ENCODE measurements at places on chromosomes 16 and 17.
A peak's percentile ranks its signal among the peaks of the same experiment; 100 is the strongest.

DNA sequence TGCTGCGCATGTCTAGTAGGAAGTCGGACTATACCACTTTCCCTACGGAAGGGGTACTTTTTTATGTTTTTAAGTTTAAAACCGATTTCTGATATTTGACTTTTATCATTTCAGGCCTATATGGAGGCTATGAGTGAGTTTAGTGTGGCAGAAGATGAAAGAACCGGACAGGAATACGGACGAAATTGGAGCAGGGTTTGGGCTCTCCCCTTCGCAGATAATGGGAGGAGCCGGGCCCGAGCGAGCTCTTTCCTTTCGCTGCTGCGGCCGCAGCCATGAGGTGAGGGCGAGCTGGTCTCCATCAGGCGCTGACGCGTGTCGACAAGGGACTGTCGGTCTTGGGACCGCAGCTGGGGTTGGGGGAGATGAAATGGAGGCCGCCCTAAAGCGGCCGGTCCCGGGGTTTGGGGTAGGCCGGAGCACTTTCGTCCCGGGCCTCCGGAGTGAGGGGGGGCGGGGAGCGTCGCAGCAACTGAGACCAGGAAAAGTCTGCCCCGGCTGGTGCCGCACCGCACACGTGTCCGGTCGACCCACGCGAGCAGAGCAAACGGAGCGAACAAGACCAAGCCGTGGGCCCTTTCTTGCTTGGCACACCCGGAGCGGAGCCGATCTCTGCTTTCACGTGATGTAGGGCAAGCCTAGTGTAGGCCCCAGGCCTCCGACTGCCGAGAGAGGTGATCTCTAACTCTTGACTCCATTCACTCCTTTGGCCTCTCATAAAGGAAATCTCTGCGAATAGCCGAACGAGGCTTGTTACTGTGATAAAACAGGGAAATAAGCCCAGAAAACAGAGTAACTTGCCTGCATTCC is at the start of gene RPL19:
RPL19 (plus strand) TSS at position 214 of the 810 bp plus-strand sequence; CDS start at position 276, 62 bp downstream.
- DNase-seq = peak; percentile 39

DNA sequence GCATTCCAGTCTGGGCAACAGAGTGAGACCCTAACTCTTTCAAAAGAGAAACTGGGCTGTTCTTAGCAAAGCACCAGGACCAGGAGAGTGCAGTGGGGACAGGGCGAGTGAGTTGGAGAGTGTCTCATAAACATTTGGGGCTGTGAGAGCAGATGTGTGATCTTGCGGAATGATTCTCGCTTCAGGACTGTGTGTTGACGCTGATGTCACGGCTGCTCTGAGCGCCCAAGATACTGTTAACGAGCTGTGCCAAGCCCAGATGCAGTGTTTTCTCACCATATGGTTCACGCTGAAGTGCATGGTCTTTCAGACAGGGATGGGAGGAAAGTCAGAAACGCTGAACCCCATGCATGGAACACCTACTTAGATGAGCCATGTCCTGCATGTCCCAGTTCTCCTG is 438.2 kb downstream of the HS3ST4 start:
- DNase-seq = no peak

DNA sequence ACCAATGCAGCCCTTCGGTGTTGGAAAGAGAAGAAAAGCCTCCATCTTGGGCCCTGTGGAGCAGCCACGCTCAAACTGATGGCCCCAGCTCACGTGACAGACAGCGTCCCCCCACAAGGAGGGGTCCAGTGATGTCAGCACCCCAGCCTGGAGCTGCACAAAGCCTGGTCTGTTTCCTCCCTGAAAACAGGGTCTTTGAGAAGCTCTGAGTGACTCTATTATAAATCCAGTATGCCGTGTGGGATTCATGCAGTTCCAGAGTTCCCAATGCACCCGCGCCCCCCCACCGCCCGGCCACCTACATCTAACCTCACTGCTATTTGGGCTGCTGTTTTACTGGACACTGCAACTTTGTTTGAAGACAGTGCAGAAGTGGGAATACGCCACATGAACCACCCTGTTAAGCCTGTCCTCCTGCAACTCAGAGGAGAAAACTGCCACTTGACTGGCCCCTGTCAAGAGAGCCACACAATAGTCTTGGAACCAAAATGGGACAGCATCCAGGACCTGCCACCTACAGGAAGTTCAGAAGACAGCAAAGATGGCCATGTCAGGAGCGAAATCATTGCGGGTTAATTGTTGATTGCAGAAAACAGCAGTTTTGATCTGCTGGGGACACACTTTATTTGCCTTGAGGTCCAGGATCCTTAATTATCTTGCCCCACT is 33.1 kb downstream of the PMP22 start:
- DNase-seq = no peak

DNA sequence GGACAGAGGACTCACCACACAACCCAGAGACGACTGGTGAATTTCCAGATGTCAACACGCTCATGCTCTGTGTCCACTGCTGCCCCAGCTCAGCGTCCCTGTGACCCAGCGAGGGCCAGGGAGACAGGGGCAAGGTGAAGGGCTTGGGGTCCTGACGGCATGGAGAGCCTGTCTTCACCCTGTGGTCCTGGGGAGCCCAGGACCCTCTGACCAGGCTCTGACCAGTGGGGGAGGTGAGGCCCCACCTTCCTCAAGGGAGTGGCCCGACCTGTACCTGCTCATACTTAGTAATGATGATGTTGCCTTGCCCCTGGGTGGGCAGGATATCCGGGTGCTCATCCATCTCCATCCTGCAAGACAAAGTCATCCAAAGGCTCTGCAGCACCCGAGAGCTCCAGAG is 39.8 kb downstream of the TNFRSF13B start:
- DNase-seq = no peak

GRCh38 chr17:5249615-5250014 is 15.0 kb upstream of the SCIMP start:
- DNase-seq = peak; percentile 78

DNA sequence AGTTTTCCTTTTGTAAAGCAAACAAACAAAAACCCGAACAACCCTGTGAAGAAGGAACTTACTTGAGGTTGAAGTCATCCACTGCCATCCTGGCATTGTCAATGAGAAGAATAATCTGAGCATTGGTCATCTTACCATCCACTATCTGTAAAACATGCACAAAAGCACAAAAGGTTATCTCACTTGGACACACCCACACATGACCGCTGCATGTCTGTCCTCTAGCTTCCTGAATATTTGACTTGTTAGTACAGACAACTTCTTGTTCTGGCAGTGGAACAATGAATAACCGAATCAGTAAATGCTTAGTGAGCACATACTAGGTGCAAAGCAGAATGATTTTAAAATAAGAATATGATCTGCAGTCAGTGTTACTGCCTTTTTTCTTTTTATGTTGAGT is 6.1 kb downstream of the KRT23 start:
- DNase-seq = no peak

DNA sequence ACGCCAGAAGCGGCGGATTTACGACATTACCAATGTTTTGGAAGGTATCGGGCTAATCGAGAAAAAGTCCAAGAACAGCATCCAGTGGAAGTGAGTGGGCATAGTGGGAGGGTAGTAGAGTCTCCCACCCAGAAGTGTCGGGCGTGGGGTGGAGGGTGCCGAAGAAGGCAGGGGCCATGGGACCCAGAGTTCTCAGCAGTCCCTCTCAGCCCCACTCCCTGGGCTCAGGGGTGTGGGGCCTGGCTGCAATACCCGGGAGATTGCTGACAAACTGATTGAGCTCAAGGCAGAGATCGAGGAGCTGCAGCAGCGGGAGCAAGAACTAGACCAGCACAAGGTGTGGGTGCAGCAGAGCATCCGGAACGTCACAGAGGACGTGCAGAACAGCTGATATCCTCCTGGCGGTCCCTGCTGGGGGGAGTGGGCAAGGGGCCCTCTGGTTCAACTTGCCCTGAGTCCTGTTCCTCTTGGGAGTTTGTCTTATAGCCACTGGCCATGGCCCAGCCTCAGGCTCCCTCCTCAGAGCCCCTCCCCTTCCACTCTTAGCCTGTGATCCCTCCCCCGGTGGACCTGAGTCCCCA is 916 bp downstream of the E2F4 start:
- DNase-seq = no peak

GRCh38 chr17:61794792-61795191 is 68.5 kb downstream of the BRIP1 start:
- DNase-seq = no peak

DNA sequence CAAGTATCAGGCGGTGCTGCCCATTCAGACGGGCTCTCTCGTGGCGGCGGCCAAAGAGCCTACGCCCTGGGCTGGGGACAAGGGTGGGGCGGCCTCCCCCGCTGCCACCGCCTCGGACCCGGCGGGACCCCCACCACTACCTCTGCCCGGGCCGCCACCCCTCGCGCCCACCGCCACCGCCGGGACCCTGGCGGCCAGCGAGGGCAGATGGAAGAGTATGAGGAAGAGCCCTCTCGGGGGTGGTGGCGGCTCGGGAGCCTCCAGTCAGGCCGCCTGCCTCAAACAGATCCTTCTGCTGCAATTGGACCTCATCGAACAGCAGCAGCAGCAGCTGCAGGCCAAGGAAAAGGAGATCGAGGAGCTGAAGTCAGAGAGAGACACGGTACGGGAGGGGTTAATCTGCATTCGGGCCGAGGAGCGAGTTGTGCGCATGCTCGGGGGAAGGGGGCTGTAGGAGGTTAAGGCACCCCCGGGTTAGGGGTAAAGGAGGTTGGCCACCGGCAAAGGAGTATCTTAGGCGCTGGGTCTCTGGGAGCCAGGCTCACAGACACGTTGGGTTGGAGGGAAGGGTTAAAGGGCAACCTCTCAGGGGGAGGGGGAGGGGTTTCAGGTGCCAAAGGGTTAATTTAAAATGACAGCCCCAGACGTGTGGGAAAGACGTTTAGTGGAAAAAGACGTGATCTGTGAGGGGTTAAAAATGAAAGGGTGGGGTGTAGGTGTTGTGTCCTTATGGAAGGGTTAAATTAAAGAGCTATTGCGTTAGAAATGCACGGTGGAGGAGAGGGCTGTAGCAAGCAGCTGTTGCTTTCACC is 1.4 kb downstream of the MSL1 start:
- DNase-seq = peak; percentile 37

All from fibroblast of lung (primary cell).